ENCODE measurements at places on chromosomes 1 and 21. TPM values are rescaled to one million over a fixed set of nuclear protein-coding genes. Genes with fewer than 3 reads are reported as not detected.

The MYOG gene
- not detected for total RNA-seq

The RO60 gene
- total RNA-seq = 55.9 TPM

The S100A8 gene
- total RNA-seq = 0.93 TPM

The RAB3B gene
- total RNA-seq = 0.02 TPM

The ZNF670 gene
- total RNA-seq = 6.1 TPM

The AZIN2 gene
- 0.82 TPM for total RNA-seq

DNA sequence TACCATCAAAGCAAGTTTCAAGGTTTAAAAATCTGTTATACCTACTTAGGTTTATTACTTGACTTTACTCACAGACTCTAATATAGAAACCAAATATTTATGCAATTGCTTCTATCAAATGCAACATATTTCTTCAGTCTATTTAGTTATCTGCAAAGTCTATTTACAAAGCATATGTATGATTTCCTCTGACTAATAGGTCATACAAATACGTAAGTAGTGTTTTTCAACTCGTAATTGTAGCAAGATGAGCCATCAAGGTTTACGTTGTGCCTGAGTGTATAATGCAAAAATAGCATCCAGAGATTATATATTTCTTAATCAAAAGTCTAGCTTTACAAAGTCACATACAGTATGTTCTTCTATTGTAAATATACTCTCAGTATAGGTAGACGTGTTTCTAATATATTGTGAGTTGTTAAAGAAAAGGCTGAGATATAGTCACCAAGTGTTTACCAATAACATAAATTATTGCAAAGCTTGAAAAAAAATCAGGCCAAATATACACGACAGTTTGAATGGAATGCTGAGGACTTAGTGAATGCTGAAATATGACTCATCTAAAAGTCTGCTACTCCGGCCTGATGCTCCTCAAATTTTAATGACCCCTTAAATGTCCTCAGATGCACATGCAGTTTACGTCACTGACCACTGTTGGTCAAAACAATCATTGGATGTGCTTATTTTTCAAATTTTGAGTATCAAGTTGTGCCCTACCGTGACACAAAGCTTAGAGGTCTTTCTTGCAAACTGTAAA lies 48.4 kb downstream of the ADAMTS5 start:
- no peak for DNase-seq

DNA sequence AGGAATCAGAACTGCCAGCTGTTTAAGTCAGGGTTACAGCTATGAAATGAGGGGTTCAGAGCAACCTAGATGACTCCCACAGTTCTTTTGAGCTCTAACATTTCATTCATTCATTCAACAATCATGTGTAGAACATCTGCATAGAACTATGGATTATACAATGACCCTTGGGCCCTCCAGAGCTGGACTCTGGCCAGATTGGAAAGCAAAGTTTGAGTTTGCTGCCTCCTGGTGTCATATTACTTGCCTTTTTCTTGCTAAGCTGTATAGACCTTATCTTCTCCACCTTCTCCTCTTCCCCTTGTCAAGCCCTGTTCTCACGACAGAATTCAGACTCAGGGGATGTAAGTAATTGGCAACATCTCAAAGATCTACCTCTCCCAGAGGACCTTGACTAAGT lies 4.0 kb downstream of the CASQ2 start:
- no peak for DNase-seq

GRCh38 chr1:147579532-147579931 lies 38.2 kb downstream of the BCL9 start:
- DNase-seq = no peak

GRCh38 chr1:97364086-97364485 lies 556.7 kb downstream of the DPYD start:
- DNase-seq = no peak

GRCh38 chr21:26293141-26293946 lies 122.8 kb upstream of the APP start:
- no peak for DNase-seq

DNA sequence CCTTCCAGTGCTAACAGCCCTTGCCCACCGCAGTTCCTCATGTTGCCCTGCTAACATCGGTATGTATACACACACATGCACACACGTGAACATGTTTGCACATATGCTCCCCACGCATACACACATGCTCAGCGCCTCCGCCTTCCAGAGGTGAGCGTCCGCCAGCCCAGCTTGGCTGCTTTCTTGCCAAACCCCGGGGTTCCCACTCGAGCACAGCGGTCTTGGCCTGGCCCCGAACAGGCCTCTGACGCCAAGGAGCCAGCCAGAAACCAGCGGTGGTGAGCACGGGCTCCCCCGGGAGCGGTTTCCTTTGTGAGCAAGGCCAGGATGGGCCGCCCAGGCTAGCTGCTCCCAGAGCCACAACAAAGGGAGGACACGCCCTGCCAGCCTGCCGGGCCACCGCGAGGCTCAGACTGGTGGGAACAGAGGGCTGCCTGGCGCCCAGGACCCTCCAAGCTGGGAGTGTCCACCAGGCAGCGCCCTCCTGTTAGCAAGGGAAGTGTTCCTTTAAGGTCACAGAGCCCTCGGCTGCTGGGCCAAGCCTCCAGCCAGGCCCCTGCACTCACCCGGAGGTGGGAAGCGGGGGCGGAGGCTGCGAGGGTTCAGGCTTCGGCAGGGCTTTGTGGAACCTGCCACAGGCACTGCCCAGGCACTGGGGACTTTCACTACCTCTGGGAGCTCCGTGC lies 65.4 kb downstream of the ALPL start:
- DNase-seq = no peak

DNA sequence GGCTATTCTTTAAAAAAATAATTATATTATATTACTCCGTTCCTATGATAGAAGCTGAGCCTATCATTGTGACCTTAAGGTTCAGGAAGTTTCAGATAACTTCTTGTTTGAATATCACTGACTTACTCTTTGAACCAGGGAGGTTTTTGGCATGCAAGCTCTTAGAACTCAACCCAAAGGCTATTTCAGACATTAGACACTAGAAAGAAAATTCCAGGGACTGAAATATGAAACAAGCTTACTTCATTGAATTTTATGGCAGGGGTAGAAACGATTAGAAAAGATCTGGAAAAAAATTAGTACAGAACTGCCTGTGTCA lies 159.6 kb downstream of the DENND1B start:
- no peak for DNase-seq

DNA sequence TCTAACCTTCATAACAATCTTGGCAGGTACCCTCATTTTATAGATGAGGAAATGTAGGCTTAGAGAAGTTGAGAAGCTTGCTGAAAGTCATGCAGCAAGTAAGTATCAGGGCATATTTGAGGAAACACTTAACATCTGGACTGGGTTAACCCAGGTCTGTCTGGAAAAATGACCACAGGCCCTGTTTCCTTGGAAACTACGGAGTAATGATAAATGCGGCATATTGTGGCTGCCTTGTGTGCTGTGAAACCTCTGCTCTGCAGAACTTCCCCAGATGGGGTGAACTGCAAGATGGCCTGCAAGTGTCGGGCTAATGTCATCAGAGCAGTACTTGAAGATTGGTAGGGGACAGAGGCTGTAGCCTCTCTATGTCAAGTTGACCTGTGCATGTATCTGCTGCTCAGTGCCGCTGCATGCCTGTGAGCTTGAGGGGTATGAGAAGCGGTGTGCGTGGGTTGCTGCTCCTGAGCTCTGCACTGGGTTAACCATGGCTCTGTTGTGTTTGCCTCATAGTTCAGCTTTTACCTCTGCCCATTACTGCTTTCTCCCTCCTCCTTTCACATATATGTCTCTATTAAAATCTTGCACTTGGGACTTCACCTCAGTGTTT lies 83.1 kb downstream of the WDR3 start:
- no peak for DNase-seq

- no peak for DNase-seq
Observed at GRCh38 chr1:243230914-243231313, 24.2 kb downstream of the CEP170 start.

DNA sequence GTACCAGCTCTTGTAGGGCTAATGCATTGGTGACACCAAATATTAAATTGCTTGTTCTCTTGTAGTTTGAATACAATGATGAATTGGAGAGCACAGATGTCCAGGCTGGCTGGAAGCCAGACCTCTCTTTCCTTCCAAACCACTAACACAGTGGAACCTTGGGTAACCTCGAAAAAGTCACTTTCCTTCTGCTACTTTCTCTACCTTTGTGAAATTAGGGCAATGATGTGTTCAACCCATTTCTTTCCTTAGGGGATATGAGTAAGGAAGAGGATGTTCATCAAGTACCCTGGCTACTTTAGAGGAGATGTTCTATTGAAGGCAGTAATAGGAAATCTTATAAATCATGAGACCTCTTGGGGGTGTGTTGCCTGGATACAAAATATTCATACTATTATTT lies 55.7 kb downstream of the XCL2 start:
- no peak for DNase-seq

DNA sequence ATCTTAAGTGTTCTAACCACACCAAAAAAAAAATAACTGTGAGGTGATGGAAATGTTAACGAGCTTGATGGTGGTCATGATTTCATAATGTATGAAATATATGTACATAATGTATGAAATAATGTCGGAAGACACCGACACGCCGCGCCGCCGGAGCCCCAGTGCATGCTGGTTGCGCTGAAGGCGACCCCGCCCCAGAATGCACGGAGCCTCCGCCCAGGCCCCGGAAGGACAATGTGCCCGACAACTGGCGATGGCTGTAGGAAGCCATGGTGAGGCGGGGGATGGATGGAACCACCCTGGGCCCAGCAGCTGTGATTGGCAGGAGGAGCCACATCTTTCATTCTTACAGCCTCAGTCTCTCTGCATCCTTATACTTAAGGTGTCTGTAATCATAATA lies 7.4 kb downstream of the OR2T10 start:
- DNase-seq = no peak

DNA sequence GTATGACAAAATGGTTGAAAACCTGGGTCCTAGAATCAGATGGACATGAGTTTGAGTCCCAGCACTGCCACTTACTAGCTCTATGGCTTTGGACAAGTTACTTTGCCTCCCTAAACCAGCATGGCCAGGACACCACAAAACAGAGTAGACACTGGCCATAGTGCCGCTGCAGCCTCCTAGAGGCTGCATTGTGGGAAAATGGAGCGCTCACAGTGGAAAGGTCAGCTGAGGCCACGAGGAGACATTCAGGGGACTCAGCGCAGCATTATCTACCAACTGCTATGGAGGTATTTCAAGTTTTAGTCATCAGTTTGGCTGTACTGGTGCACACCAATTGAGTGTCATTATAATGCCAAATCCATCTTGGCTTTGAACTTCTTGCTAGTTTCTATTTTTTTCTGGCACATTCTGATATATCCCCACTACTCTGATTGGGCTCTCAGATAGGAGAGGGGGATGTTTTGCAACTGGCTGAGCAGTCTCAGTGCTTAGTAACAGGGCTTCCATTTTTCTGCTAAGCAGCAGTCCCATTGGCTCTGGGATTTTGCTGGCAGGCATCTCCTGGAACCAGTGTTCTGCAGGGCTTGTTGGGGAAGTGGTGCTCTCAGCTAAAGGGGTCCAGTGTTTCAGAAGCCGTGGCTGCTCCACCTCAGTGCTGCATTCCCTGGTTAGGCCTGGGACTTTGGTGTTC lies 16.2 kb downstream of the NT5C1A start:
- DNase-seq = no peak

DNA sequence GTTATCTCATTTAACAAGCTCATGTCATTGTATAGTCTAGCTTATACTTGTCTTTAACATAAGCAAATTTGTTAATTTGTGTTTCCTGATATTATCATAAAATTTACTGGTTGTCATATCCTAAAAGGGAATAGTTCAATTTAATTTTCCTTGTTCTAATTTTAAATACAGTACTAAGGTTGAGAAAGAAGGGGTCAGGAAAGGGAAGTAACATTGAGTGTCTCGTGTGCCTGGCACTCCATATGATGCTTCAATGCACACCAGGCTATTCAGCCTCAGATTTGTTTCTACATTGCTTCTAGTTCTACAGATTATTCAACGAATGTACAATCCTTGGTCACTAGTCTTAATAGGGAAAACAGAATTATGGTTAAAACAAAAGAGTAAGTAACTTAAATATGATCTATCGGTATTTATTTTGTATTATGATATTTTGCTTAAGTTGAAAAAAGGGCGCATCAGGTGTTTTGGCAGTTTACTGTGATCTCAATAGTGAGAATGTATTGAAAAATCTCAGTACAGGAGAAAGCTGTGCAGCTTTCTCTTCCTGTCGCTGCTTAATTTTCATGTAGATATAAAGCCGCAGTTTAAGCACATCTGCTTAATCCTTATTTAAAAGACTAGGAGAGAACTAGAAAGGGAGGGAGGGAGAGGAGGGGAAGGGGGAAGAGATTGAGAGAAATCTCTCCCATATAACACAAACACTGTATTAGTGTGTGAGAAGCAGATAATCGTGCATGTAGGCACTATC lies 13.0 kb downstream of the PTPRC start:
- DNase-seq = no peak

DNA sequence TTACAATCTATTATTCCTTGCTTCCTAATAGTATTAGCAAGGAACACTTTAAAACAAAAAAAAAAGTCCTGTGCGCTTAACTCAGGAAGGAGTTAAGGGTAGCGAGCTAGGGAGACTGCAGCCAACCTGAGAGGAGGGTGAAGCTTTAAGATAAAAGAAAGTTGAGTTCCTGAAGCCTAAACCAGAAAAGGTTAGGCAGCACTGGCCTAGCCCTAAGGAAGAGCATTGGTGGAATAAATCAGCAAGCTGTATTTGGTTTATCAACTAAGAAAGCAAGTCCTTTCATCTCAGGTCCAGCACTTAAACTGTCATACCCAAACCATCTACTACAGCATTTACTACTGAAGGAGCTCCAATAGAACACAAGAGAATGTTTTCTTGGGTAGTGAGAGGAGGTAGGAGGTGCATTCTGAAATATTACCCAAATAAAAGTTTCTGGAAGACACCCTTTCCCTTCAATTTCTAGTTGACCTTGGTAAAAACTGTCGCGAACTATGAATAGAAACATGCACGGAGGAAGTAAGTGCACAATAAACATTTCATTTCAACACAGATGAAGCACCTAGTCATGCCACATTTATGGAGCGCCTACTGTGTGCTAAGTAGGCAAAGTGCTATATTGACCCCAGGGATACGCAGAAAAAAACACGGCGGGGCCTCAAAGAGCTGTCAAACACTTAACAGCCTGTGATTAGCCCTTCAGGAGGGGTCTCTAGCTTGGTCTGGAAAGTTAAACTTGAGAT lies 1.3 kb downstream of the GLRX2 start:
- no peak for DNase-seq

DNA sequence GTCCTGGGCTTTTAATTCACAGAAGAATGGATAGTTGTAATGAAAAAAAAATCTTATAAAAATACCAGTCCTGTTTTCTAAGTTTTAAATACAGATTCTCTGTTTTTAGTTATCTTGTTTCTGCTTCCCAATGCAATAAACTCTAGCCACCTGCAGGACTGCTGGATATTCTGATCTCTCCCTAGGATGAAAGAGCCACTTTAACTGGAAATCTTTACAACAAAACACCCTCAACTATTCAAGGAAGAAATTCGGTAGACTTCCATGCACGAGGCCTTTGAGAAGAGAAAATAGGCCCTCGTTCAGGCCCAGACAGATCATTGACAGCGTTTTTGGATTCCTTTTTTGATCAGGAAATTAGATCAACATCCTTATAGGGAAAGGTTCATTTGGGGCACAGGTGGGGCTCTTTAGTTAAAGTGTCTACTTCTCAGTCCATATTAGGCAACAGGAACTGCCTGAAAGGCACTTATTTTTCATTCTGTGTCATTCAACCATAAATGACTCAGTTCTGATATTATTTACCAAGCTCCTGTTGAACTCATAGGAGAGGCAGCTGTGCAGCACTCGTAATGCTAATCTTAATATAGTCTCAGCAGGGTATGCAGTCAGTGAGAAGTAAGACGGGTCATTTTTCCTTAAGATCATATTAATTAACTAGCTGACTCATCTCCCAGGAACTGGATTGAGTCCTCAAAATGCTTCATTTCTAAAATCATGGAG lies 71.1 kb upstream of the ERRFI1 start:
- DNase-seq = no peak

Measured in activated B cell treated with CpG ODN at 0.5 μM for 24 hours (primary cell).